NCI-H2107 (cell line): ENCODE measurements at places on chromosomes 6 and 20.

DNA sequence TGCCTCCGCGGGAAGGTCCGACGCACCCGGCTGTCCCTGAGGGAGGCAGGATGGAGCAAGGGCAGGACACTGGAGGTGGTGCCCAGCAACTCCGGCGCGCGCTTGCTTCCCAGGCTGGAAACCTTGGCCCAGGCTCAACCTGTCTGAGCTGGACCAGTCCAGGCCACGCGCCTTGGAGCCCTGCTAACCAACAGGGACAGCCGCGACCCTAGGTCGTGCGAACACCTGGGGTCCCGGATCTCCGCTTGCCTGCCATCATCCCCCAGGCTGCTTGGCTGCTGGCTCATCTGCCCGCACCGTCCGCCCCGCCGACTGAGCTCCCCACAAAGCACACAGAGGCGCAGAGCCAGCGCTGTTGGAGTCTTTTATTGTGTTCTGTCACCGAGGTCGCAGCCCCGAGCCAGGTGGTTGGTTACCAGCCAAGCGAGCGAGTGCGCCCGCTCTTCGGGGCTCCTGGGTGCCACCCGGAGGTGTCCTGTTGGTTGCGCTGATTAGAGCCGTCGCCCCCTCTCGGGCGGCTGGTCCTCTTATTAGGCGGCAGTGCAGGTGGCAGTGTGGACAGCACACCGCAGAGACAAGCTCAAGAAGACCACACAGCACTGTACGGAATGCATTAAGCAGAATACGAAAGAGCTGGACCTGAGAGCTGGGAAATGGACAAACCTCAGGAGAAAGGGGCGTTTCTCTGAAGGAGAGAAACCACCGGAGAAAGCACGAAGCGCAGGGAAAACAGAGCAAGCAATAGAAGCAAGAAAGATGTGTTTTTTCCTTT, 3.8 kb downstream of the COL12A1 start:
- DNase-seq = no peak

DNA sequence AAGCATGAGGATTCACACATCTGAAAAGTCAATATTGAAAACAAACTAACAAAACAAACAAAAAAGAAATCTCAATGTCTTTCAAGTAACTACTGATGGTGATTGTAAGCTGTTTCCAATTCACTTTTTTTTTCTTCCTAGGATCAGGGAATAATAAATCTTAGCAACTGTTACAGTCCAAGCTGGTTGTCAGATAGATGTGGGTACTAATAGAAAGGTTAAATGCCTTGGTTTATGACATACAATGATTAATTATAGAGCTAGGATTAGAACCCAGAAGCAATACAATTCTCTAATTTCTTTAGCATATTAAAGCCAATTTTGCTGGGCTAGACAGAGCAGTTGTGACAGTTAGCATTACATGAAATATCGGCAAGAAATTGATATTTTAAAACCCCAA, 1301.6 kb downstream of the EPHA7 start:
- DNase-seq = no peak

DNA sequence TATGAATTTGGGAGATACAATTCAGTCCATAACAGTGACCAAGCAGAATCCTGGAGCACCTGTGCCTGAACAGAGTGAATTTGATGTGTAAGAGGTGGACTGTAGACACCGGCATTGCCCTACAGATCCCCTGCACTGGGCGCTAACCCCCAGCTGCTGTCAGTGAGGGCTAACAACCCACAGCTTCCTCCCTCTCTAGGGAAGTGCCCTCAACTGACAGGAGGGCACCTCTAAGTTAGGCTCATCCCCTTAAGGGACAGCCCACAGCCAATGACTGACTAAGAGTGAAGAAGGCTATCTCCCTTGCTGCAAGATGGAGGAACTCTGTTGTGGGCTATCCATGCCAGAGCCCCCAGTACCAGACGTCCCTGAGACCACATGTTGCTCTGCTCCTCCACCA, 15.3 kb upstream of the BPIFB1 start:
- no peak for DNase-seq

DNA sequence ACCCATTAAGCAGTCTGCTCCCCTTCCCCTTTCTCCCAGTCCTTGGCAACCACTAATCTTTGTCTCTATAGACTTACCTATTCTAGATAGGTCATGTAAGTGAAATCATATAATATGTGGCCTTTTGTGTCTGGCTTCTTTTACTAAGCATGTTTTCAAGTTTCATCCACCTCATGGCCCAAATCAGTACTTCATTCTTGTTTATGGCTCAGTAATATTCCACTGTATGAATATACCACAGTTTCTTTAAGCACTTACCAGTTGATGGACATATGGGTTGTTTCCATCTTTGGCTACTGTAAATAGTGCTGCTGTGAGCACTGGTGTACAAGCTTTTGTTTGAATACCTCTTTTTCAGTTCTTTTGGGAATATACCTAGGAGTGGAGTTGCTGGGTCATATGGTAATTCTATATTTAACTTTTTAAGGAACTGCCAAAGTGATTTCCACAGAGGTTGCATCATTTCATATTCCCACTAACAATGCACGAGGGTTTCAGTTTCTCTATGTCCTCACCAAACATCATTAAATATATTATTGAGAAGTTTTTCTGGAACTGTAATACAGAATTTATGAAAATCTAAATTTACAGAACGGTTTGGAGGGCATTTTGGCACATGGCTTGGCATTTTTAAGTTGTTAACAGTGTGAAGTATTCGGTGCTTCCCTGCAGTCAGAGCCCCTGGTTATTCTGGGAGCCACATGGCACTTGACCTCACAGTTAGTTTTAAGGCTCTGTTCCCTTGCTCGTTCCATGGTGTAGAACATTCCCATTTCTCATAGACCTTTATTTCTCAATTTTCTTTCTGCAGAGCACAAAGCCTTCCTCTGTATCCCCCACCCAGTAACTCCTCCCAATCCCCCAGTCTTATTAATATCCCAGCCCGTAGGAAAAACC, 27.0 kb upstream of the DTNBP1 start:
- no peak for DNase-seq

DNA sequence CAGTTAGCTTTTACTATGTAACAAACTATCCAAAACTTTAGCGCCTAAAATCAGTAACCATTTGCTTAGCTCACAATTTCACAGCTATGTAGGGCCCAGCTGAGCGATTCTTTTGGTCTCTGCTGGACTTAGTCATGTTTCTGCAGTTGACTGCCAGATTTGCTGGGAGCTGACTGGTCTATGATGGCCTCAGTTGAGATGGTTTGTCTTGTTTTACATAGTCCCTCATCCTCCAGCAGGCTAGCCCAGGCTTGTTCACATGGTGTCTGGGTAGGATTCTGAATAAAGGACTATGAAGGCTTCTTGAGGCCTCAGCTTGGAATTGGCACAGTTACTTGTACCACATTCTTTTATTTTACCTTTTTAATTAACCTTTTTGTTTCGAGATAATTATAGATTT, 247.8 kb upstream of the CHD6 start:
- no peak for DNase-seq

- DNase-seq = no peak
Observed at GRCh38 chr6:169592558-169592957, 109.3 kb downstream of the WDR27 start.

GRCh38 chr6:13916230-13916944, 8.4 kb upstream of the RNF182 start:
- no peak for DNase-seq
